ENCODE measurements at places on chromosomes 1 and 21. TPM values are rescaled to one million over a fixed set of nuclear protein-coding genes. Genes with fewer than 3 reads are reported as not detected.

Gene FAM89A
- 5.9 TPM for total RNA-seq

Gene LAD1
- total RNA-seq, result under 0.01 TPM

Gene KIAA1614
- total RNA-seq, result 4.5 TPM

Gene KRTAP19-1
- not detected for total RNA-seq

Gene UBE2U
- total RNA-seq, result not detected

Gene LRRC53
- total RNA-seq, result not detected
